EL (cell line): ENCODE measurements at places on chromosomes 5 and 9.

GRCh38 chr5:1380011-1380817 is 35.3 kb upstream of the CLPTM1L start:
- no peak for DNase-seq

GRCh38 chr5:157620776-157621175 is 31.5 kb downstream of the SOX30 start:
- no peak for DNase-seq

GRCh38 chr5:13976867-13977830 is 32.7 kb upstream of the DNAH5 start:
- DNase-seq: peak; percentile 68

DNA sequence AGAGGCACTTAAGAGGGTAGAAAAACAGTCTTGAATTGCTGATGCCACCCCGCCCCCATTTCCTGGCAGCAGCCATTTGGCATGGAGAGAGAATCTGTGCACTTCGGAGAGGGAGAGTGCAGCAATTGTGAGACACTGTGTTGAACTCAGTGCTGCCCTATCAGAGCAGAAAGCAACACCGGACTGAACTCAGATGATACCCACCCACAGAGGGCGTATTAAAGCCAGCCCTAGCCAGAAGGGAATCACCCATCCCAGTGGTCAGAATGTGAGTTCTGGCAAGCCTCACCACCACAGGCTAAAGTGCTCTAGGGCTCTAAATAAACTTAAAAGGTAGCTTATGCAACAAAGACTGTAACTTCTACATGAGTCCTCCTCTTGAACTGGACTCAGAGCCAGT is 88.4 kb upstream of the RGS7BP start:
- no peak for DNase-seq

DNA sequence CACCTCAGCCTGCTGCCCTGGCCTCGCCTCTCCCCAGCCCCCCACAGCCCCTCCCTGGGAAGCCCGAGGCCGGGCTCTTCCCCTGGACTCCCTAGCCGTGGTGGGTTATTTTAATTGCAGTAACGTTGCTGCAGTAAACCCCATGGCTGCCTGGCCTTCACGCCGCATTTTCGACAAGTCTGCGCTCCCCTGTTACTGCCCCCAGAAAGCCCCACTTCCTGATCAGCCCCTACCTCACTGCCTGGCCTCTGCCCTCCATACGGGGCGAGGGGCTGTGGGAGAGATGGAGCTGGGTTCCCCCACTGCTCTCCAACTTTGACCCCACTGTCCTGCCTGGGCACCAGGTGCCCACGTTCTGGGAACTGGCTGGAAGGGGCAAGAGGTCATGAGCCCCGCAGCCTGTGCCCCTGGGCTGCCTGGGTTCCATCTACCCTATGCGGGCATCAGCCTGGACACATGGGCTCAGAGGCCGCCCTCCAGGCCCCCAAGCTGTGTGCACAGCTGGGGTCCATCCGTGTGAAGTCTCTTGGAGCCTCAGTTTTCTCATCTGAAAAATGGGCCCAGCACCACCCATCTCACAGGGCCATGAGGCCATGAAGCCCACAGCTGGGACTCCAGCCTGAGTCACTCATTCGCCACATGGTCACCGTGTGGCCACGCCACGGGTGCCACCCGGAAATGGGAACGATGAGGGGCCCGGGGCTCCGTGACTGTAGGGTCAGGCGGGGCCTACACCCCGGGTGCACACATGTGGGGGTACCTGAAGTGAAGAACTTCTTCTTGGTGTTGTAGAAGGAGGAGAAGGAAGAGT is 11.5 kb downstream of the EGFL7 start:
- DNase-seq: no peak

DNA sequence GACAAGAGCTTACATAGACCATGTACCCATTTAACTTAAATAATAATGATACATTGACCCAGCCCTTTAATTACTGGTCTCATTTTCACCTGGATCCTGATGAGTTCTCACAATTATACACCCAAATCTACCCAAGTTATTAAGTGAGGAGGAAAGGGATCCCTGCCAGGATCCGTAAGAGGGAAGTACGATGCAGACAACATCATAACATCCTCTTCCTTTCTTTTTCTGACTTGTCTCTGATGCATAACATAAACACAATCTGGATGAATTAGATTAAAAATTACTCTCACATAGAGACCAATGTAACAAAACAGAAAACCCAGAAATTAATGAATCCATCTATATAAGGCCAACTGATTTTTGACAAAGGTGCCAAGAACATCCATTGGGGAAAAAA is 17.0 kb downstream of the MARCHF3 start:
- peak; percentile 29 for DNase-seq

- DNase-seq: no peak
Measured at GRCh38 chr5:169538944-169539343, 44.6 kb upstream of the SPDL1 start.

DNA sequence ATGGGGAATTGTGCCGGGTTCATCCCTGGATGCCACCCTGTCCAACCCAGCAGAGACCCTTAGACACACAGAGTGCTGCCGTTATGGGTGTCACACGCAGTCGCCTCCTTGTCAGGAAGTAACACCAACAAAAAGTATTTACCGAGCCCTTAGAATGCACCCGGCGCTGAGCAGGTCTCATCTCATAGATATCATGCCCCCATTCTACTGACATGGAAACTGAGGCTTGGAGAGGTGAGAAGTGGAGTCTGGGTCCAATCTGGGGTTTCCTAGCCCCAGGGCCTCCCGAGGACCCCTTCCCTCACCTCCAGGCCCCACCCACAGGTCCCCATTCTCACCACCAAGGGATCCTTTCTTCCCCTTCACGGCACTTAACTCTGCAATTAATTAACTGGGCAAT is 36.8 kb upstream of the BARHL1 start:
- DNase-seq: no peak

DNA sequence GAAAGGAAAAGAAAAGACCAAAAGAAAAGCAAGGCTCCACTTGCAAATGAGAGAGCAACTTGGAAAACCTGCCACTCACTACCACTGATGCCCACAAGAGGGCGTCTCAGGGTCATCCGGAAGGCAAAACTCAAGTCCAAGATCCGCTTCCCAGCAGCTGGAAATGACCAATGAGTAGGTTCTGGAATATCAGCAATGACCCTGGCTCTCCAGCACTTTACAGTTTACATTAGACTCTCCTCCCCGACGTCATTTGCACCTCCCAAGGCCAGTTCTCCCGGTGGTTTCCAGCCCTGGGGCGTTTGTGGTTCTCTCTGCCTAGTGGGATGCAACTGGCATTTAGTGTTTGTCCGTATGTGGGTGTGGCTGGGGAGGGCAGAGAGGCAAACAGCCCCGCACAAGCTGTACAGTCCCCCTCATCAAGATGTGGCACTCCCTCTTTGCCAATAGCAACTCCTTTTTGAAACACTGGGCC is 193.8 kb upstream of the ZNF618 start:
- DNase-seq: peak; percentile 90

DNA sequence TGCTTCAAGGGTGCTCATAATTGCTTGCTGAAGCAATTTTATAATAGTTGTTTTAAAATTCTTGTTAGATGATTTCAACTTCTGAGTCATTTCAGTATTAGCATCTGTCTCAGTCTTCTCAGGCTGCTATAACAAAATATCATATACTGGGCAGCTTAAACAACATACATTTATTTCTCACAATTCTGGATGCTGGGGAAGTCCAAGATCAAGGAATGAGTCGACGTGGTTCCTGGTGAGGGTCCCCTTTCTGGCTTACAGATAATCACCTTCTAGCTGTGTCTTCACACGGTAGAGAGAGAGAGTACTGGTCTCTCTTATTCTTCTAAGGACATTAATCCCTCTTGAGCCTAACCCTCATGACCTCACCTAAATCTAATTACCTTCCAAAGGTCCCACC is 160.4 kb downstream of the SIL1 start:
- DNase-seq: peak; percentile 10

GRCh38 chr5:93384026-93384425 is 197.0 kb downstream of the NR2F1-AS1 start:
- no peak for DNase-seq
